ENCODE measurements at places on chromosomes 7 and 10. TPM values are rescaled to one million over a fixed set of nuclear protein-coding genes. Genes with fewer than 3 reads are reported as not detected.

The AKR1D1 gene
- not detected for total RNA-seq

The OR2F2 gene
- total RNA-seq: not detected

The CACNB2 gene
- total RNA-seq: not detected

The LLCFC1 gene
- total RNA-seq: not detected

The BEND7 gene
- not detected for total RNA-seq

The RHOBTB1 gene
- 0.05 TPM for total RNA-seq

The ADIRF gene
- total RNA-seq: not detected

The CPN1 gene
- not detected for total RNA-seq

The CPEB3 gene
- total RNA-seq: 2.8 TPM

The CUBN gene
- total RNA-seq: 0.81 TPM

The ITPRID1 gene
- total RNA-seq: not detected

The CYP26C1 gene
- total RNA-seq: not detected

The ZNF853 gene
- 0.18 TPM for total RNA-seq

The TFEC gene
- total RNA-seq: 0.28 TPM

The GIMAP7 gene
- total RNA-seq: 171 TPM

The SPDYE11 gene
- not detected for total RNA-seq

All from activated CD4-positive, alpha-beta memory T cell treated with anti-CD3 and anti-CD28 coated beads, Interleukin-2, amount 10 ng/mL, durations not matched to agents 7 days and 5 days (primary cell).